ENCODE measurements at places on chromosomes 5 and 9. TPM values are rescaled to one million over a fixed set of nuclear protein-coding genes. Genes with fewer than 3 reads are reported as not detected.

Gene CFAP157
- not detected for total RNA-seq

Gene SLC45A2
- total RNA-seq: not detected

Gene DMGDH
- total RNA-seq: 3.2 TPM

Gene ITK
- total RNA-seq: not detected

Gene FOXD4
- 0.44 TPM for total RNA-seq

Gene ORM2
- not detected for total RNA-seq

Gene TMEM252
- total RNA-seq: not detected

Gene RLN2
- total RNA-seq: not detected

Gene ABITRAM
- total RNA-seq: 8.1 TPM

Gene CKMT2
- total RNA-seq: not detected

Gene BTNL3
- not detected for total RNA-seq

Gene TSLP
- total RNA-seq: not detected

- DNase-seq: no peak
Measured at GRCh38 chr5:65014769-65015168, 246.0 kb downstream of the CWC27 start.

- peak; percentile 100 for DNase-seq
Measured at GRCh38 chr5:109409844-109410388, at the start of gene PJA2. PJA2 (minus strand) TSS chr5:109409974; CDS start chr5:109383433, 26,541 bp downstream.

DNA sequence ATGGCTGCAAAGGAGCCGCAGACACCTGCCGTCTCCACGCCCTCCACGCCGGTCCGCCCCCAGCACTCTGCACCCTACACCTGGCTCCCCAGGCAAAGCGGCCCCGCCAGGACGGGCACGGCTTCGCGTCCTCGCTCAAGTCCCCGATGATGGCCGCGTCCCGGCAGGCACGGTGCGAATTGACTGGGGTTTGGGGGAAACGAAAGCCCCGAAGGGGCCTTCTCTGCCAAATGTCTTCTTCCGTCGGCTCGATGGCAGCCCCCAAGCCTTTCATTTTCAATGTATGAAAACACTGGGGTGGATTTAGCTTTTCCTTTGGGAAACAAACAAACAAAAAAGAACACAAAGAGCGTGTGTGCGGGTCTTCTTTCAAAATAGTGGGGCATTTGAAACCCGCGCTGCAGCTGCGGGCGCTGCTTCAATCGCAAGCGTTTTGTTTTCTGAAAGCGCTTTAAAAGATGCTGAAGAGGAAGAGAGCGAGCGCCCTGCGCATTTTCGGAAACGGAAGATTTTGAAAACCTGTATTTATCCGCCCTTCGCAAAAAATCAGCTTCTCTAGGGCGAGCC lies 160.0 kb downstream of the RMI1 start:
- no peak for DNase-seq

GRCh38 chr5:38921174-38921573 lies 75.4 kb downstream of the OSMR start:
- no peak for DNase-seq

GRCh38 chr5:88691945-88692868 lies 190.8 kb downstream of the MEF2C start:
- no peak for DNase-seq

DNA sequence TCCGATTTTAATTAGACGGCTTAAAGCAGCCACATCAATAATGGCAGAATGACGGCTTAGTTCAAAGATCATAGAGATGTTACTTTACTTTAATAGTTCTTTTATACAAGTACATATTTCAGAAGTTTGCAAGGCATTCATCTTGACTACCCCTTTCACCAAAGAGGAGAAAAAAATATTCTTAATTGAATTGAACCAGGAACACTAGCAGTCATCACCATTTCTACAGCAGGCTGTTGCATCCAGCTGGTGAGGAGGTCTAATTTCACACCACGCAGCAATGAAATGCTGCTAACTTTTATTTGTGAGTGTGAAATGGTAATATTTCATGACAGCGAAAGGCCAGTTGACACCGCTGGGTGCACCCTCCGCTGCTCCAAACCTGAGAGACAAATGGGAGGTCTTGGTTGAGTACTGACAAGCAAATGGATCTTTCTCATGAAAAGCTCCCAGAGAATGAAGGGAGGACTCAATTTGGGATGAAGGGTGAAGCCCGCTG lies 322.2 kb downstream of the GLIS3 start:
- DNase-seq: no peak

DNA sequence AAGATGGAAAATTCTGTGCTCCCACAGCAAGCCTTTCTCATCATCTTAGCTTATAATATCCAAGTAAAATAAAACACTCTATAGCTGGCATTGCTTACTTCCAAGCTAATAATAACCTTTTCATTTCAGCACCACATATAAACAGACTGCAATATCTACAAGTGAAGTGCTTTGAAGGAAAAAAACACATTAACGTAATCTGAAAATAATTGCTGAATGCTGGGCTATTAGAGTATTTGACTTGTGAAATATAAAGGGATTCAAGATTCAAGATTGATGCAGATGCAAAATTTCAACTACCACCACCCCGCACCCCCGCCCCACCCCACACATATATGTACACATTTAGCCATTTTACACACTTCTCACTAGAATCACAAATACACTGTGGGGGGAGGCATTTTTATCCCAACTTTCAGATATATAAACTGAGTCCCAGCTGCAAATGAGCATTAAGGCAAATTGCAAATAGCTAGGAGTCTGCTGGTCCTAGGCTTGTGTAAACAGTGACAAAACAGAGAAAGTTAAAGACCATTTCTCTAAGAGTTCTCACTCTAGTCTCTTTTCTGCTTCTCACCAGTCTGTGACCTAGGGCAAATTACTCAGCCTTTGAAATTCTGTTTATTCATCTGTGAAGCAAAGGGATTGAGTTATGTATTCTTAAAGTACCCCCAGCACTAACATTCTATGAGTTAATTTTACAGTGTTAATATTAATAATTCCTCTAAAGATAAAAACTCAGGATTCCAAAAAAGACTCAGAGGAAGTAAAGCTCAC lies 489.4 kb downstream of the PRELID2 start:
- no peak for DNase-seq

DNA sequence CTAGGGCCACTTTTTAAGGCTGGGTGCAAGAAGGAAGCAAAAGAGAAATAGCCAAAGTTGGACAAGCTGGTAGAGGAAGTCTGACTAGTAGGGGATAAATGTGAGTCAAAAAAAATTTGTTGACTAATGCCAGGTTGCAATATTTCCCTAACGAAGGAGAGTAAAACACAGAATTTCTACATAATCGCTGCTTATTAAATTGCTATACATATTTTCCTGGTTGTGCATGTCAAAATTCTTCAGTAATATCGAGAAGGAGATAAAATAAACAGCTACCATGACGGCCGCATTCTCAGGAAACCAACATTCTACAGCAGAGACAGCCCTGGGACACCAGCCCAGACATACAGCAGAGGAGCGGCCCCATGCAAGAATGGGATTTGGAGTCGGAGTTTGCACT lies 148.3 kb downstream of the ESM1 start:
- DNase-seq: no peak

DNA sequence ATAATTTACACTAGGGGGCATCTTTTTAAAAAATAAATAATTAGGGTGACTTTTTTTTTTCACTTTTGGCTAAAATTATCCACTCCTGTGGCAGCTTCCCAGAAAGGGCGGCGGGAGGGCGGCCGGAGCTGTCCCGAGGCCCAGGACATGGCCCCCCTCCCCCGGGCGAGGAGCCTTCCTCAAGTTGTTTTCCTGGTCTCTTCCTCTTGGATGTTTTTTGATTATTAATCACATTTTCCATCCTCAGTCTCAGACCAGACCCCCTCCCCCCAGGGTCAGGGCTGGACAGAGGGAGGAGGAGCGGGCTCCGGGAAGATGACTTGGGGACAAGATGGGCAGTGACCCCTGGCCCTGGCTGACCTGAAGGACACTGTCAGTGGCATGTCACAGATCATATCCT lies 4.7 kb upstream of the CNTFR start:
- DNase-seq: no peak

- no peak for DNase-seq
Measured at GRCh38 chr9:105359892-105360291, 87.9 kb upstream of the FSD1L start.

GRCh38 chr9:120348951-120349429 lies 231.0 kb downstream of the CDK5RAP2 start:
- DNase-seq: no peak

DNA sequence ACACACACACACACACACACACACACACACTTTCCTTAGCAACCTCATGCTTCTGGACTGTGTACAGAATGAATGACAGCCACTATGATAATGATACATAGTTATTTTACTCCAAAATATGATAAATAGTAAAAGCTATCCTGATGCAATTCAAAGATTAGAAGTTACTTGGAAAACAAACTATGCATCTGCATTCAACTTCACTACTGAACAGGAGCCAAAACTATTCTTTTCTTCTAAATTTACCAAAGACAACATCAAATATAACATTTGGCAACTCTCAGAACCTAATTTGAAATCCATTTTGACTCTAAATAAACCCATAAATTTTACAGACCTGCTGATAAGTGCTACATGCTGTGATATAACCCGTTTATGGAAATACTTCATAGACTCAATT lies 33.3 kb downstream of the GLIS3 start:
- DNase-seq: no peak

- DNase-seq: no peak
Measured at GRCh38 chr5:172877466-172878260, 43.6 kb downstream of the ERGIC1 start.

GRCh38 chr5:79086116-79086515 lies 16.5 kb downstream of the BHMT2 start:
- DNase-seq: no peak

- DNase-seq: no peak
Measured at GRCh38 chr5:38941912-38942311, 96.1 kb downstream of the OSMR start.

- no peak for DNase-seq
Measured at GRCh38 chr5:169942181-169942580, 38.1 kb downstream of the INSYN2B start.

- peak; percentile 68 for DNase-seq
Measured at GRCh38 chr9:17906176-17906840, 327.4 kb downstream of the SH3GL2 start.

- no peak for DNase-seq
Measured at GRCh38 chr5:131758520-131758900, 38.3 kb downstream of the FNIP1 start.

GRCh38 chr9:122526602-122527001 lies 491 bp downstream of the OR1N1 start:
- no peak for DNase-seq

- DNase-seq: no peak
Measured at GRCh38 chr5:90161414-90161813, 248.1 kb downstream of the CETN3 start.

DNA sequence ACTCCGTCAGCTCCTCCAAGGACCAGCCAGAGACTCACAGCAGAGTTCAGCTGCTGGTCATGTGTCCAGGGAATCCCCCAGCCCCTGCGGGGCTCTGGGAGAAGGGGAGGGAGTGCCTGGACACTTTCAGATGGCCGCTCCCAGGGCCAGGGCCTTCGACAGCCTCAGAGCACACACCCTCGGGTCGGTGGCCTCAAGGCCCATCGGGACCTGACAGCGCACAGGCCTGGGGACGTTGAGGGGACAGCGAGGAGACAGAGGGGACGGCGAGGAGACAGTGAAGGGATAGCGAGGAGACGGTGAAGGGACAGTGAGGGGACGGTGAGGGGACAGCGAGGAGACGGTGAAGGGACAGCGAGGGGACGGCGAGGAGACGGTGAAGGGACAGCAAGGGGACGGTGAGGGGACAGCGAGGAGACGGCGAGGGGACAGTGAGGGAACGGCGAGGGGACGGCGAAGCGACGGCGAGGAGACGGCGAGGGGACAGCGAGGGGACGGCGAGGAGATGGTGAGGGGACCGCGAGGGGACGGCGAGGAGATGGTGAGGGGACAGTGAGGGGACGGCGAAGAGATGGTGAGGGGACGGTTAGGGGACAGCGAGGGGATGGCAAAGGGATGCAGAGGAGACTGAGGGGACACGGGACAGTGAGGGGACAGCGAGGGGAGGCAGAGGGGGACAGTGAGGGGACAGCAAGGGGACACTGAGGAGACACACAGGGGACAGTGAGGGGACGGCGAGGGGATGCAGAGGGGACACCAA lies 47.3 kb downstream of the SLC12A7 start:
- no peak for DNase-seq

GRCh38 chr5:136005476-136005875 lies 23.3 kb upstream of the TGFBI start:
- no peak for DNase-seq

DNA sequence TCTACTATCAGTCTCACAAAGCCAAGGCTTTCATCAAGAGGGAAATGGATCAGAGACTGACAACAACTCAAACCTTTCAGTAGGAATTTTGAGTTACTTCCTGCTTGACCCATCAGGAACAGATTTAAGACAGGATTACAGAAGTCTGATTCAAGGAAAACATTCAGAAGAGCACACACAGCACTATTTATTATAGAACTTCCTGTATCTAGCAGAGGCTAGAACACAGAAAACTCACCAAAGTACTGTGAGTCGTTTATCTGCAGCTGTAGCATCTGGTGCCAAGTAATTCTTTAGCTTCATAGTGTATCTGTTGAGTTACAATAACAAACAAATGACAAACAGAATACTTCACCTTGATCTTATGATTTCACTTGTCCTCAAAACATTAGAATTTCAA lies 13.8 kb downstream of the LEAP2 start:
- DNase-seq: no peak

- DNase-seq: no peak
Measured at GRCh38 chr9:20319241-20319640, 303.1 kb downstream of the MLLT3 start.

- DNase-seq: no peak
Measured at GRCh38 chr5:157067005-157067404, 8.1 kb upstream of the HAVCR1 start.

- DNase-seq: no peak
Measured at GRCh38 chr5:181059297-181060230, 19.5 kb downstream of the BTNL9 start.

GRCh38 chr9:35059438-35059837 lies 13.0 kb downstream of the VCP start:
- no peak for DNase-seq

Data from chondrocyte (in vitro differentiated cells).